ENCODE measurements at places on chromosomes 2 and 18.

DNA sequence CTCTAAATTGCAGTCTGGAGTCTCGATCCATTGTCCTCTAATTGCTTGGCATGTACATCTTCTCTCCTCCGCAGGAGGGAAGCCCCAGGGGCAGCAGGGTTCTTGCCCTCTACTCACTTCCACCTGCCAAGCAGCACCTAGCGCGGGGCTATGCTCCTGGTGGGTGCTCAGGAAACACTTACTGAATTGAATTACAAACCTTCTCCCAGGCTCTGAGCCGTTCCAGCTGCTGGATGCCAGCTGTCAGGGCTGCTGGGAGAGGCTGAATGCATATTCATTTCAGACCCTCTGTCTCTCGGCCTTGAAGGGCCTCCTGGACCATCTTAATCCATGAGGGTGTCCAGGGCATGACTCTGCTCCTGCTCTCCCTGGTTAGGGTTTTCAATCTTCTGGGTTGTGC, 94.0 kb downstream of the CELF4 start:
- DNase-seq, result peak; percentile 97

- no peak for DNase-seq
Observed at GRCh38 chr2:85096616-85097015, 36.6 kb upstream of the TCF7L1 start.

DNA sequence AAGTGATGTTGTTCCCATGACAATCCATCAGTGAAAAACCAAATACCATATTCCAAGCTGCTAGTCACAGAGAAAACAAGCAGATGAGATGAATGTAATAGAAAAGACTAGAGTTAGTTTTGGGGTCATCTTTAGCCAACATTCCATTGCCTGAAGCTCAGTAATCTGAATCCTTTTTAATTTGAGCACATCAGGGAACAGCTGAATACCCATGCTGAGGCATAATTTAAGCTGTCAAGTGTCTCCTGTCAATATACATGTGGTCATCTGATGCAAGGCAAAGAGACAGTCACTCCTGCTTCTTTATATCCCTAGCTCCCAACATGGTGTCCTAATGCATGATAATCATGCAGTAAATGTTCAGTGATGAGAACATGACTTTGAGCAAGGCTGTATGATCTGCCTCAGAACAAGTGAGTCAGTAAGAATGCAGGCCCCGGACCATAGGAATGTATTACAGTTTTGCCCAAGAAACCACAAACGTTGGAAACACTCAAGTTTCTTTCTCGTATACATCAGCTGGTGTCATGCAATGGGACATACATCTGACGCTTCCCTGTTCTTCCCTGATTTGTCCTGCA, 48.0 kb downstream of the CDK15 start:
- no peak for DNase-seq

DNA sequence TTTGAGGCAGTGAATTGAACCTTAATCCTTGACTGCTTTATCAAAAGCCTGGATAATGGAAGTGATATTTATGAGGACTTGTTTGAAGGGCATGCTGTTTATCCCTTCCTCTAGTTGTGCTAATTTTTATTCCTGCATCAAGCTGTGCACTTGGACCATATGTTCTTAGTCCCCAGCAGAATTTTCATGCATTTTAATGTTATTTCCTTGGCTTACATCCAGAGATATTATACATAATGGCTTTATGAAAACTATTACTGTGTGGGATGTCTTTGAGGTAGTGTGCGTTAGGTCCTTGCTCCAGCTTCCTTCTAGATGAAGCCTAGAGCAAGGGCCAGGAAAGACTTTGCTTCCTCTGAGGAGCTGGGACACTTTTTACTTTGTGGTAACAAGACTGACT, 378.4 kb downstream of the LPIN1 start:
- no peak for DNase-seq

DNA sequence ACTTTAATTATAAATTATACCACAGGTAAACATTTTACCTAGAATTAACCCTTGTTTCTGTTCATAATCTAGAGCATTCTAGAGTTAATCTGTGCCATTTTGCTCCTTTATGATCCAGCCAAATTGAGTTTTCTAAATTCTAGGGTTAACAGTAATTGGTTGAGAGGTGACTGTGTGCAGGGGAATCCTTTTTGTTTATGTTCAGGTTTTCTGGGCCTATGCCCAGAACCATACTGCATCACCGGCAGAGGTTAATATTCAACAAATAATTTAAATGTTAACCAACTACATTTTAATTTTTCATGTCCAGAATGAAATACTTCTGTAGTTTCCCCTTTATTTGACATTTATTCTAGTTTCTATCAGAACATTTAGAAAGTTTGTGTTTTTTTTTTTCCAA, 32.3 kb downstream of the CARF start:
- no peak for DNase-seq

GRCh38 chr2:3630631-3631030, 27.4 kb upstream of the ALLC start:
- no peak for DNase-seq

DNA sequence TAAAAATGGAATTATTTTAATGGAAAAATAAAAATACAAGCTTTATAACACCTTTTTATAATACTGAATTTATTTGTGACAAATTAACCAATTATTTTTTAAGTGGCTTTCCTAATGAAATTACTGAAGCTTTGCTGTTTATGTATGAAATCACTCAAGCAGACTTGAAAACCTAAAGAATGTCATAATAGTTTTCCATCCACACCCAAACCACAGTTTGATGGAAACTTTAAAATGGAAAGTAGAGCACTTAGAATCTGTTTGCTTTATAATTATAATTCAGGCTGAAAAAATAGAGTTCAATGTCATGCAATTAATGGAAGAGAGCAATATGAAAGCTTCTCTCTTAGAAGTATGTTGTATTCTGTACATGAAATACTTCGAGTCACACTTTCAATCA, 31.6 kb upstream of the WDR75 start:
- no peak for DNase-seq

GRCh38 chr2:73292906-73293533, 328 bp downstream of the EGR4 start:
- no peak for DNase-seq

- DNase-seq, result no peak
Observed at GRCh38 chr2:191864628-191865374, 17.9 kb upstream of the CAVIN2 start.

GRCh38 chr2:157836531-157836930, 39.6 kb downstream of the ACVR1 start:
- DNase-seq, result no peak

DNA sequence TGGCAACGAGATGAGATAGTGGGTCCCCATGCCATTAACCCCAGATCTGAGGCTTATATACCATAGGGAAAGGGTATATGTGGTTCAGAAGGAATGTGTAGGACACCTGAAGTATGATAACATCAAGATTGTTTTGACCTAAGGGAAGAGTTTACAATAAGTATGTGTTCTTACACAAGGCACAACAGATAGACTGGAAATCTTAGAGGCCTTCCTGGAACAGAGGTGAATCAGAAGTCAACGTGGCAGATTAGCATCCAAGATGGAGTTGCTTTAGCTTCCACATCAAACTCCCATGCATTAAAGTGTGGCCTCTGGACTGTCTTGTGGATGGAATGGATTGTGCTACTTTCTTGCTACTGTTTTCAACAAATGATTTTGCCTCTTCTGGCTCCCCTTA, 116.6 kb upstream of the NT5C1B start:
- no peak for DNase-seq

DNA sequence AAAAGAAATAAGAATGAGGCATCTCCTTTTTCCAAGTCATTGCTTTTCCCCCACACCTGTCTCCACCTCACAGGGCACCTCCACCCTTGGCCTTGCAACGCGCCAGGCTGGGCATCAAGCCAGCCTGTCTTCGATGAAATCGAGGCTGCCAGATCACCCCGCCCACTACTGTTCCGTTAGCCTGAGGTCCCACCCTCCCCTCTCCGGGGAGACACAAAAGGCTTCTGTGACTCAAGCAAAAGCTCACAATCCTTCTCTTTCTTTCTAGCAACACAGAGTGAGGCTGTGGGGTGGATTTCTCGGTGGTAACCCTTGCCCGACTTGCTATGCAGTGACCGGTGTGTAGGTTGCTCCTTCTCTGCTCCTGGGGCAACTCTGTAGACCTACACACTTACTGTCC, 9.9 kb downstream of the TNP1 start:
- peak; percentile 92 for DNase-seq

- DNase-seq, result no peak
Observed at GRCh38 chr2:233414777-233415570, 60.7 kb downstream of the DGKD start.

- DNase-seq, result no peak
Observed at GRCh38 chr2:23120161-23120560, 264.8 kb upstream of the KLHL29 start.

GRCh38 chr2:157741819-157742484, 113.3 kb upstream of the ACVR1C start:
- DNase-seq, result no peak

- DNase-seq, result no peak
Observed at GRCh38 chr2:197239434-197239833, 71.1 kb downstream of the ANKRD44 start.

DNA sequence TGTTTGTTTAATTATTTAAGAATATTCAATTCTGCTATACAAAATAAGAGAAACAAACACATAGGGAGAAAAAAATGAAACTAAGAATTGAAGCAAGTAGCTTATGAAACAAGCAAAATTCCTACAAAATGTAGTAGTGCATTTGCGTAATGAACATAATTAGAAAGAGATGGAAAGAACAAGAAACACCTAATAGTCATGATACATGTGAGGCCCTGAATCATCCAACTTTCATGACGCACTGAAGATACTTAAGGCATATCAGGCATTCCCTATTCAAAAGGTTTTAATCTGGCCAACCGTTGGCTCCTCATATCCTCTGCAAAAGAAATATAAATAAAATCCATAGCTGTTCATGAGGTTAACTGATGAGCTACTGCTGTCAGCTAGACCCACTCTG, 14.5 kb upstream of the NAB1 start:
- no peak for DNase-seq

GRCh38 chr2:96485751-96486651, 19.2 kb downstream of the NEURL3 start:
- DNase-seq, result no peak

DNA sequence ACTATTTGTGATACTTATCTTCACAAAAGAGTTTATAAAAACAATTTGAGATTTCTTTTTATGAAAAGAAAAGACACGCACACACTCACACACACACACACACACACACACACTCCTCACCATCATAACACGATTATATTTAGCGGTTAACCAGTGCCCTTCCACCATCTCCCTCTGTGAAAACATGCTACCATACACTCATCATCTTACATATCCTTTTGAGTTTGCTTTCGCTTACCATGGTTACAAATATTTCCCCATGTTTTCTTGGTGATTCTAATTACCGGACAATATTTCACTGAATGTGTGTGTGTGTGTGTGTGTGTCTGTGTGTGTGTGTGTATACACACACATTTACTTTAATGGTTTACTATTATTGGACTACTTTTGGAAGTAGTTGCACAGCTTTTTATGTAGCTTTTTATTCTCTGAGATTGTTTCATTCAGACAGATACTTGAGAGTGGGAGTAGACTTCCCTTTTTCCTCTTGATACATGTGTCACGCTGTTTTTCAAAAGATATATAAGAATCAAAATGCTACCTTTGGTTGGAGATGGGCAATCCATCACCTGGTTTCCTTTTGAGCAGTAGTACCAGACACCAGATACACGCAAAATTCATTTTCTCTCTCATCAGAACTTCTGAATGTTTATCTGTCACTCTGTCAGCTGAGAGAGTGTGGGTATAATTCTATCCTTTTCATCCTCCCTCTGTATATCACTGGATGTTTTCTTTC, 138.1 kb downstream of the SETBP1 start:
- no peak for DNase-seq

DNA sequence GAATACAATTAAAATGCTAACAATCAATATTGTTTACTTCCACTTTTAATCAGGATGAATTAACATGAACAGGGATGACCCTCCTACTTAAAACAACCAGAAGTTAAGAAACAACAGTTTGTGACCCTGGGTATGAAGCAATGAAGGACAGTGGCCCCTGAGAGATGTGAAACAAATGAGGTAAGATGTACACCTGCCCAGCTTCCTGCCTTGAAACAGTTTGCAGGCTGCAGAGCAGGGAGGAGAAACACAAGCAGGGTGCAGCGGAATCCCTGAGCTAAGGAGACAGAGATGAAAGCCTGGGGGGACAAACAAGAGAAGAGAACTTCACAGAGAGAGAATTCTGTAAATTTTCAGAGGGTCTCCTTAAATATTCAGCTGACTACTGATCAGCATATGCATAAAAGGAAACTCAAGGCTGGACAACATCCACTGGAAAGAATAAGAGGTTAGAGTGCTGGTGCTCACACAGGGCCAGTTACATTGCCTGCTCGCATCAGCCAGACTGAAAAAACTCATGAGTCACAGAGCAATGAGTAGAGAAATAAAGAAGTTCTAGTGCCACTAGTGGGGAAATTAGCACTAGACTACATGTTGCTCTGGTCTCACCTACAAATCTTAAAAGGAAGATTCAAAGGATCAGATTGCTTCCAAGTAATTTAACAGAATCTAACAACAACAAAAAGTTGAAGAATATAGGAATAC, 106.4 kb downstream of the PID1 start:
- DNase-seq, result no peak

GRCh38 chr2:224932522-224932921, 109.7 kb downstream of the DOCK10 start:
- DNase-seq, result no peak

DNA sequence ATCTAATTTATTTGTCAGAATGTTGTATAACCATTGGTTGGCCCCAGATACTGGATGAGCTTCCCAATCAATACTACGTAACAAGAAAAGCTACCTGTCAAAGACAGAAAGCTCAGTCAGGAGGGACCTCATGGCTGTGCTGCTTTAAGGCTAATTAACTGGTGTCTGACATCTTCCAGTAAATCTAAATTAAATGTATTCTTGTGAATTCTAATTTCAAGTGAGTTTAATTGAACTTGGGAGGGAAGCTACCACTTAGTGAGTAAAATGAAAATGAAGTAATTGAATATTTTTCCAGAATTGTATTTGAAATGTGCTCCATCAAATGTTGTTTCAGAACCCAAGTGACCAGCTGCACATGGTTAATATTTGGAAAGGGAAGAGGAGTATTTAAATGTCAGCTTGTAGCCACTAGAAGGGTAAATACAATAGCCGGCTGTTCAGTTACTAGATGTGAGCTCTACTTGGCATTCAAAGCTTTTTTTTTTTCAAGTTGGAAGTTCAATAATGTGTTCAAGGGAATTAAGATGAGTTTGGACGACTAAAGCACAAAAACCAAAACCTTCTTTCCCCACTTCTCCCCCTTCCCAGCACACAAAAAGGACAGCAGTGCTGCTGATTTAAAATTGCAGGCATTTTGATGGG, 62.0 kb downstream of the GPR39 start:
- DNase-seq, result no peak

- DNase-seq, result no peak
Observed at GRCh38 chr18:60050821-60051220, 151.0 kb downstream of the PMAIP1 start.

- peak; percentile 9 for DNase-seq
Observed at GRCh38 chr2:217047631-217048030, 187.8 kb upstream of the TNP1 start.

DNA sequence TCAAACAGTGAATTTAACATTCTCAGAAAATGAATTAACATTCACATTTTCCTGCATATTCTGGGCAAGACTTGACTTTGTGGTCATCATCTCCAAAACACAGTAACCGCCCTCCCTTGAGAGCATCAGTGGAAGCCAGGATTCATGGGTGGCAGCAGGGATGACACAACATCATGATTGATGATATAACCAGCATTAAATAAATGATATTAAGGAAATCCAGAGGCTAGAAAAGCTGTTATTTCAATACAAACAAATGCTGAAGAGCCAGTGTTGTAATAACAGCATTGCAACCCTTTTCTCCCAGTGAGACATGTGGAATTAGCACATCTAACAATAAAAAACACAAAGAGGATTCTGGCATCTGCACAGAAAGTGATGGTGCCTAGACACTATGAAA, 41.1 kb downstream of the CDC42EP3 start:
- DNase-seq, result no peak

All from COR-L47 (cell line).